Type B pancreatic cell (in vitro differentiated cells): ENCODE measurements at places on chromosomes 3 and 15. TPM values are rescaled to one million over a fixed set of nuclear protein-coding genes. Genes with fewer than 3 reads are reported as not detected.
A peak's percentile ranks its signal among the peaks of the same experiment; 100 is the strongest.

DNA sequence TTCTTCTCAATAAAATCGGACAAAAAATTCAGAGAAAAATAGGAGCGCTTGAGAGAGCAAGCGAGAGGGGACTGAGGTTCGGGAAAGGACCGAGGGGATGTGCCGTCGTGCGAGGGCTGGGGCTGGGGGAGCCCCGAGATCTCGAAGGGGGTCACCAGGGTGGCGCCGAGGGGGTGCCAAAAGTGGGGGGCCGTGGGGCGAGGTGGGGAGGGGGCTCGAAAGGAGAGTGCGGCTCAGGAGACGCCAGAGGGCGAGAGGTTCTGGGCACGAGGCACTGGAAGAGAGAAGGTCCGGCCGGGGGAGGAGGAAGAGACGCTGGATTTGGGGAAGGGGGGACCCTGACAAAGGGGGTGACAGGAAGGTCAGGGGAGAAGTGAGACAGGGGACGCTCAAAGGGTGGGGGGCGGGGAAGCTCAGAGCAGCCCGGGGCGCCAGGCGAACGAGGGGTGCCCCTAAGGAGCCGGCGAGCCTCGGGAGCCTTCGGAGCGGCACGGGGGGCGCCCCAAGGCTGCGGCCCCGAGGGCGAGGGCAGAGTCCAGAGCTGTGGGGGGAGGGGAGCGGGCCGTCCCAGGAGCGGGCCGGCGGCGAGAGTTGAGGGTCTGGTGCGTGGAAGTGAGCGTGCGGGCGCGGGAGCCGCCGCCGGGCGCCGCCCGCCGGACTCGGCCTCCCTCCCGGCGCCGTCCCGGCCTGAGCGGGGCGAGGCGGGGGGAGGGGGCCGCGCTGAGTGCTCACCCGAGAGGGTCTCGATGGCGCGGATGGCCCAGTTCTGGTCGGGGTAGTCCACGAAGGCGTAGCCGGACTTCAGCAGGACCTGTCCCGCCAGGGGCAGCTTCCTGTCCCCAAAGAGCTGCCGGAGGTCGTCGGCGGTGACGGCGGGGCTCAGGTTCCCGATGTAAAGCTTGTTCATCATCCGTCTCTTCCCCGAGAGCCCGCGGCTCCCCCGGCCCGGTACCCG is 514 bp downstream of the IGF2BP2 start:
- DNase-seq: peak; percentile 73

DNA sequence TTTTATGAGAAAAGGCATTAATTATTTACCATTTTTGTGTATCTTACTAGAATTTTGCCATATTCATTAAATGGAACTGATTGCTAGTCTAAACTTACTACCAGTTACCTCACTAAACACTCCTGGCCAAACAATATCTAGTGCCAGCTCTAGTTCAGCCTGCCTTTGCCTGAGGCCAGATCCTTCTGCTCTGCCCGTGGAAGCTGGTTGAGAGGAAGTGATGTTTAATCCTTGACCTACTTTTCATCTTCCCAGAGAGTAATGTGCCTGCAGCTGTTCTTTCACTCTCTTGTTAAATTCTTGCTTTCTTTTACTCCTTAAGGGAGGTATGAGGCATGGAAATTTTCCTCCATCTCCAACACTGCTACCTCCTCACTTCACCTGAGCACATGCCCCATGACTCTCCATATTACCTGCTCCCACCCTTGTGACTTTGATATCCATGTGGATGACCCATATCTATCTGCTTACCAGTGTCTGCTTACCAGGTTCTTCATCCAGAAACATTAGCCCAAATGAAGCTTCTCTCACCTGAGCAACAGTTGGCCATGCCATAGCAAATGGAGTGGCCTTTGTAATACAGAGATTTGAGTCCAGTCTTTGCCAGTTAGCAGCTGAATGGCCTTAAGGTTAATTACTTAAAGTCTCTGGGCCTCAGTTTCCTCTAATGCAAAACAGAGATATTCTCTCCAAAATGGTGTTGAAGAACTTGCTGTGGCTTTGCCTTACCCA is 53.4 kb downstream of the UBE2E1 start:
- DNase-seq: no peak

DNA sequence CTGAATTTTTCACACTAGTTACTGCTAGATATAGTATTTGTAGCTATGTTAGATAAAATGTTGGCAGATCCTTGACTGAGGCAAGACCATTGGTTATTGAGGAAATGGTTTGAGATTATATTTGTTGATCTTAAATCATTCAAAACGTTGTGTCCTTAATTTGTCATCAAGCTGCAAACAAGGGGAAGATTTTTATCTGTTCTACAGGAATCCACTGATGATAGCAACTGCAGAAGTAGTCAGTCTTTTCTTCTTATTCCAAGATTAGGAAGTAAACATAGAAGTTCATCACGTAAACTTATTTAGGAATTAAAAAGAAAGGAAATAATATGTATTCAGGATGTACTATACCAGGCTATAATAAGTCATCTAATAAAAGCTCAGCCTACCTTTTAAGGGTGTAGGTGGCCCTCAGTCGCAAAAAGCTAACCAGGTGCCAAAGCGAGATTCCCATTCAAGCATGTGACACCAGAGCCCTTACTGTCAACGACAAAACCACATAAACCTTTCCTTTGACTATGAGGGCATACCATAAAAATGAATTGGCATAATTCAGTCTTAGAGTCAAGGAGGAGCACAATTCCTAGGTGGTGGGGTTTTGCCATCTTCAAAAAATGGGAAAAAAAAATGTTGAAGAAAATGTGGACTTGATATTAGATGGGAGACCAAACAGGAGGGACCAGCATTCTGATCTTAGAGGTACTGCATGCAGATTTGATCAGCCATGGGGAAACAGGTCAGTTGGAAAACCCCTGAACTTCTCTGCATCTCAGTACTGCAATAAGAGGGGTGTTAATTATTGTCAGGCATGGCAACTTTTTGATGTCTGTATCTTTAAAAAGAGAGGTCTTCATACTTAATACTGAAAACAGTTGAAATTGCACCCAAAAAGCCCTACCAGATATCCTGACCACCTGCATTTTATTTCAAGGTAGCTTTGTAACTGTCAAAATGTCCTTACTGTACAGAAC is 212.5 kb upstream of the UBE2E1 start:
- DNase-seq: no peak

SERPINI2 gene
- total RNA-seq: 0.70 TPM in 1 of 2 replicates, not detected in the other

- no peak for DNase-seq
Measured at GRCh38 chr3:66372681-66373350, 128.0 kb downstream of the LRIG1 start.

- no peak for DNase-seq
Measured at GRCh38 chr3:69647511-69648110, 91.7 kb upstream of the MITF start.

ONECUT1 gene
- 11.0 and 11.1 TPM in 2 replicates for total RNA-seq
